ENCODE measurements at places on chromosomes 16 and 17.

DNA sequence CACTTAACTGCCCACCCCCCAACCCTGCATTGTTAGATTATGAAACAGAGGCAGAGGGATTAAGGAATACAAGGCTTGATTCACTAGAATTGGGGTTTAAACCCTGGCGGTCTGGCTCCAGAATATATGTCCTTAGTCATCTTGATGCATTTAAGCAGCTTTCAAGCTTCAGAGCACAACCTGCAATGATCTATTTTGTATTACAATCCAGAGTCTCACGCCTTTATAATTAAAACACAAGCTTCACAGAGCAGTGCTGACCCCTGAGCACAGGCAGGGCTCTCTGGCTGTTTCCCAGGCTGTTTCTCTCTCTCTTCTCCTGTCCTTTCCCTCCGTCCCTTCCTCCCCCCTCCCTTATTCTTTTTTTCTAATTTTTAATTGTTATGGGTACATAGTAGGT is 209.1 kb downstream of the SPECC1 start:
- DNase-seq, result no peak

DNA sequence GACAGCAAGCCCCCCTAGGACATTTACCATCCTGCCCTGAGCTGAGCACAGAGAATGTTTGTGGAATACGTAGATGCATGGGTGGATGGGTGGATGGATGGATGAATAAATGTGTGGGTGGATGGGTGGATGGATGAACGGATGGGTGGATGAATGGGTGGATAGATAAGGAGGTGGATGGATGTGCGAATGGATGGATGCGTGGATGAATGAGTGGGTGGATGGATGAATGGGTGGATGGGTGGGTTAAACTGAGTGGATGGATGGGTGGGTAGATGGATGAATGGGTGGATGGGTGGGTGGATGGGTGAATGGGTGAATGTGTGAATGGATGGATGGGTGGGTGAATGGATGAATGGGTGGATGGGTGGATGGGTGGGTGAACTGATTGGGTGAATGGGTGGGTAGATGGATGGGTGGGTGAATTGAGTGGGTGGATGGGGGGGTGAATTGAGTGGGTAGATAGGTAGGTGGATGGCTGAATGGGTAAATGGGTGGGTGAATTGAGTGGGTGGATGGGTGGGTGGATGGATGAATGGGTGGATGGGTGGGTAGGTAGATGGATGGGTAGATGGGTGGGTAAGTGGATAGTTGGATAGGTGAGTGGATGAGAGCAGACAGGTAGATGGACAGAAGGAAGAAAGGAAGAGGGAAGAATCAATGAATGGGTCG is 5.2 kb downstream of the TMC6 start:
- DNase-seq, result no peak

- DNase-seq, result no peak
These were observed 61.4 kb upstream of the IRX3 start for GRCh38 chr16:54347961-54348360.

DNA sequence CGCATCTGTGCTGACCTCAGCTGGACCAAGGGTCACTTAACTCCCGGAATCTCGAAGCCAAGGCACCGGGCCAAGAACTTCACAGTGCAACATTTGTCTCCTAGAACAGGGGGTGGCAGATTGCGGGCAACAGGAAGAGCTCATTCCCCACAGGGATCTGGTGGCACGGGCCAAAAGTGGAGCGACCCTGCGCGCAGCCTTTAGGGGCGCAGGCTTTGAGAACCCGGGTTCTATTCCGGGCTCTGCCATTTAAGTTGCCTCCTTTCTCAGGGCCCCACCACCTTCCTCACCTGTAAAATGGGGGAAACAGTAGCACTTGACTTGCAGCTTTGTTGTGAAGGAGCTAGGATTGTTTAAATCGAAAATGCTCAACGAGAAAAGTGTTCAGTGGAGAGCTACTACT is 651 bp downstream of the SHMT1 start:
- DNase-seq, result peak; percentile 27

DNA sequence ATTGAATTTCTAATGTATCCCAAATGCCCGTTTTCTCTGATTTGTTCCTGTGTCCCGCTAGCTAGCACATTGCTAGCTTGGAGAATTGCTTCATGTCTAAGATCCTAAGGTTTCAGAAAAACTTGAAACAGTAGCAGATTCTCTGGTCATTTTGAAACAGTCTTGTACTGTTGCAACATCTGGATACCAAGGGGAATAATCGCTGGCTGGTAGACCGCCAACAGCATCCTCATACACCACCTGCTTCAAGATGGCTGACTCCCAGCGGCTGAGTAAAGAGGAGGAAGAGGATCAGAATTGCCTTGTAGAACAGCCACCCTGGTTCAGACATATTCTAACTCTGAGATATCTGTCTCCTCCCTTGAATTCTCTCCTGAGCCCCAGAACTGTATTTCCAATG is 226.7 kb upstream of the ELAC2 start:
- DNase-seq, result no peak

DNA sequence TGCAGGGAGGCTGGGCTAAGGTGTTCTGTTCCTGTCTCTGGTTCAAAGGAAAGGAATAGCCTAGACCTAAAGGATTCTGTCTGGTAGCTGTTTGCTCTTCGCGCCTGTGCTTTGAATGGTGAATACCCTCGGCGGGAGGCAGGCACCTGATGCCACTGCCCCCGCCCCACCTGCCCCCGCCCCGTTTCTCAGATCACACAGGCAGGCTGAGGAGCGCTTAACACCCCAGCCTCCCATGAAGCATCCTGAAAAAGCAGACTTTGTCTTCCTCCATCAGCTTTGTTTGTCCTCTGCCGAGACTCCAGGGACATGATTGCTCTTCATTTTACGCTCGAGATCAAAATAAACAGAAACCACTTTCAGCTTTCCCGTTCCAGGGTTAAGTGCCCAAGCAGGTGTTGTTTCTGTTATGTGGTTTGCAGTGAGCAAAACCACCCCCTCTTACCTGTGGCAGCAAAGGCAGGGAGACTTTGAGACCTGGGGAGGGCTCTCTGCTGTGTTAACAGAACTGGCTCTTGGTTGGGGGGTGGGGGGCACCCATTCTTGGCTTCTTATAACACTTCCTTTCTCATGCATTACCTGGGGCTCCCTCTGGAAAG is 452.1 kb downstream of the WWOX start:
- DNase-seq, result no peak

DNA sequence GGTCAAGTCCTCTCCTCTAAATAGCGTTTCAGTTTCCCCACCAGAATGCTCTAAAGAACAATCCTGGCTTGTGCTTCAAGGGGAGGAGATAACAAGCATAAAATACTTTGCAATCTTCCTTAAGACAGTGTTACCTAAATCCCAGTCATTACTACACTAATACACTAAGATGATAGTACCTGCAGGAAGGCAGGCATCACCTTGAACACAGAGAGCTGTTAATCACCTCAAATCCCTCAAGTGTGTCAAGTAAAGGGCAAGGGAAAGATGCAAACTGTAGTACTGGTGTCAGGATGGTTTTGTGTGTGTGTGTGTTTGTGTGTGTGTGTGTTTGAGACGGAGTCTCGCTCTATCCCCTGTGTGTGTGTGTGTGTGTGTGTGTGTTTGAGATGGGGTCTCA is 36.8 kb downstream of the NACA2 start:
- no peak for DNase-seq

- no peak for DNase-seq
These were observed 197.7 kb upstream of the CIBAR2 start for GRCh38 chr16:85309656-85310587.

DNA sequence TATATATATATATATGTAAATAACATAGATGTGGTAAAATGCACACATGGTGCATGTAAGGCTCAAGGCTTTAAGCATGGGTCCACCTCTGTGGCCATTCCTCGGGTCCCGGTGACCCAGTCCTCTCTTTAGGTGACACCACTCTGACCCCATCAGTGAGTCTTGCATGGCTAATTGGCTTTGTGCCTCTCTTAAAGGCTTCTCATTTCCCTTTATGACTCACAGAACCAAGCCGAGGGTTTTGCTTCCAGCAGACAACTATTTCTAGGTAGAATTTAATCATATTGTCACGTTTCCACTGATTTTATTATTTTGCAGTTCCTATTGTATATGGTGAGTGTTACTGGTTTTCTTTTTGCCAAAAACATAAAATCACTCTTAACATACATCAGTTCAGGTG is 59.7 kb downstream of the PLCG2 start:
- no peak for DNase-seq

GRCh38 chr17:15398736-15399331 is 57.4 kb upstream of the TEKT3 start:
- DNase-seq, result no peak

DNA sequence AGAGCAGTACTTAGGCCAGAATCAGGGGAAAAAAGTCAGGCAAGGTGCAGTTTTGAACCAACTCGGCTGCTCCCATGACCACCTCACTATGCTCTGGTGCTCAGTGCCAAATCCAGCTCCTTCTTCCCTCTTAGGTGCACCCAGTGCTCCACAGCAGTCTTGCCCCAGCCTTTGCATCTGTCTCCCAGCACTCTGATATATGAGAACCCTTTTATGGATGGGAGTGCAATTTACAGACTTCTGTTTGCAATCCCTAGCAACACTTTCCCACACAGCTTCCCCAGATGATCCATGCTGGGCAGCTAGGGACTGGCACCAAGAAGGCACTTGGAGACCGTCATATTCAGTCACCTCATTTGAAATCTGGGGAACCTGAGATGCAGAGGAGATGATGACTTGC is 267.9 kb upstream of the CCL2 start:
- DNase-seq, result no peak

DNA sequence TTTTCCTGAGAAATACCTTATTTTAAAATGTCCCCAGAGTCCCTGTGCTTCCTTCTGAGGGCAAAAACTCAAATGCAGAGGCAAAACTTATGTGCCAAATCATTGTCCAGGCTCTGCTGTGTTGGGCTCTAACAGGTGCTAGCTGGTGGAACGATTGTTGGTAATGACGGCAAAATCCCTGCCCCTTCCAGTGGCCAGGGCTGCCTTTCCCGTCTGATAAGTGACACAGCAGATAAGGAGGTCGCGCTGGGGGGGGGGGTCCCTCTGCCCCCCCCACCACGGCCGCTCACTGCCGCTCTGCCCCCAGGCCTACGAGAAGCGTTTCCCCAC is 29.1 kb downstream of the SEC14L5 start:
- DNase-seq, result no peak

DNA sequence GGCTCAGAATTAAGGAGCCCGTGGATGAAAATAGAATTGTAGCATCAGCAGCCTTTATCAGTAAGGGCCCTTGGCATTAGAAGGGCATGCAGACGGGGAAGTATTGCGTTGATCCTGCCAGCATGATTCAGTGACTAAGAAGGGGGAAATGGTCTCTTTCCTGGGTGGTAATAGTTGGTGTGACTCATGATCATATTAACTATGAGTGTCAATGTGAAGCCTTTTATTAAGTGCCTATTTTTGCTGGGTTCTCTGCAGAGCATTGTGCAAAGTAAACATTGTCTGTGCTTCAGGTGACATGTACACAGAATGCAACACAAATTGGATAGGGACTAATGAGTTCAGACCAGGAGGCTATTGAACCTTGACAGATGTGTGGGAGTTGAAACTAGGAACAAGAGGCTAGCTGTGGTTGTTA is 24.5 kb downstream of the RCVRN start:
- no peak for DNase-seq

DNA sequence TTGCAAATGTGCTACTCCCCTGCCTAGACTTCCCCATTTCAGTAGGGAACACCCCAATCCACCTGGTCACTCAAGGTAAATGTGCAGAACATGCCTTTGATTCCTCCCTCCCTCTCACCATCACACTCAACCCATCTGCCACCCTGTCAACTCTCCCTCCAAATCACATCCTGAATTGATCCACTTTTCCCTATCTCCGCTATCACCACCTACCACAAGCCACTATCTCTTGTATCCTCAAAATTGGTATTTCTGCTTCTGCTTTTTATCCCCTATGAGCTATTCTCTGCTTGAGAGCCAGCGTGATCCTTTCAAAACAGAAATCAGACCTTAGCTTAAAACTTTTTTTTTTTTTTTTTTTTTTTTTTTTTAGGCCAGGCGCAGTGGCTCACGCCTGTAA is 5.4 kb upstream of the NOL11 start:
- no peak for DNase-seq

DNA sequence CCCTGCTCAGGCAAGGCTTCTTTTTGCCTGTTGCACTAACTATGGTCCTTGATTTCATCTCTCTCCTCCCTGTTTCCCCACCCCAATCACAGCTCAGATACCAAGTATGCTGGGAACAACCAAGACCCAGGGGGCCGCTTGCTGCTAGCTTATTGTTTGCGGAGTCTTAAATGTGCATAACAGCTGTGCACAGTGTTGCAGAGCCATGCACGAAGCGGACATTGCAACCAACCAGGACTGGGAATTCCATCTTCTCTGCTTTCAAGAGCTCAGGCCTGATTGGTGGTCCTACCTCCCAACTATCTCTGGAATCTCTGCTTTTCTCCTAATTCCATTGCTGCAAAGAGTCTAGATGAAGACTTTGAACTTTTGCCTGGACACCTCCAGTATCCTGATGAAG is 281.3 kb upstream of the TNRC6C start:
- DNase-seq, result no peak

DNA sequence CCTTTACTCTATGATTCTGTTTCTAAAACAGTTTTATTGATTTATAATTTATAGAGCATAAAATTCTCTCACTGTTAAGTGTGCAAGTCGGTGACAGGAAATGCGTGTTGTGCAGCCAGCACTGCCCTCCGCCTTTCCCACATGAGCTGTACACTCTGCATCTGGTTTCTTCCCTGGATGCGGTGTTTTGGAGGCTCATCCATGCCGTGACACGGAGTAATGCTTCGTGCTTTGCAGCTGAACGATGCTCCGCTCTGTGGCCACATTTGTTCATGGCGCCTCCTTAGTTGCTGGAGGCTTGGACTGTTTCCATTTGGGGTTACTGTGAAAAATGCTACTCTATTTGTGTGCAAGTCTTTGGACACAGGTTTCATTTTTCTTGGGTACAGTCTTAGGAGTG is 7.2 kb upstream of the IGFALS start:
- DNase-seq, result no peak

- peak; percentile 44 for DNase-seq
These were observed 1.6 kb downstream of the BAHCC1 start for GRCh38 chr17:81396722-81397313.

DNA sequence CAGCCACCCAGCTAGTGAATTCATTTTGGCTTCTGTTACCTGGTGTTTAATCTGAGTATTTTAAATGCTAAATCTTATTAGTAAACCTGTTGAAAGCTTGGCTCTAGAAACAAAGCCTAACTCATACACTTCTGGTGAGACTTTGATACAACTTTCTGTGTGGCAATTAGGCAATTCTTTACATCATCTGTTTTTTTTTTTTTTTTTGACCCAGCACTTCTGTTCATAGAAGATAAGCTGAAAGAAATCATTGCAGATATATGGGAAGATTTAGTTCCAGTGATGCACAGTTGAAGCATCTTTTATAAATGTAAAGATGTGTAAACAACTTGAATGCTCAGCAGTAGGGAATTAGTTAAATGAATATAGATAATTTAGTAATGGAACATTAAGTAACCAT is 21.7 kb upstream of the ABCC11 start:
- DNase-seq, result no peak

DNA sequence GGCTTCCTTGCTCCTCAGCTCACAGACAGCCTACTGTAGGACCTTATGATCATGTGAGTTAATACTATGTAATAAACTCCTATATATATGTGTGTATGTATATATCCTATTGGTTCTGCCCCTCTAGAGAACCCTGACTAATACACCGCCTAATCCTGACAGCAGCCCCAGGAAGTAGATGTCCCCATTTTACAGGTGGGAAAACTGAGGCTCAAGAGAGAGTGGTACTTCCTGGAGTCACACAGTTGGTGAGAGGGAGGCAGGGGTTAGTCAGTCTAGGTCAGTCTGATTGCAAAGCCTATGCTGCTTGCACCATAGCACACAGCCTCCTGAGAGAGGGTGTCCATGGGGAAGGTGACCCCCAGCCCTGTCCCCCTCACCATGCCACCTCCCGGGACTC is 42.7 kb upstream of the C16orf82 start:
- DNase-seq, result no peak

Measured in activated CD4-positive, alpha-beta T cell treated with anti-CD3 and anti-CD28 coated beads, Interleukin-2, amount 50 U/mL, for 48 hours (primary cell).